Activated CD8-positive, alpha-beta memory T cell treated with anti-CD3 and anti-CD28 coated beads for 1 hour (primary cell): ENCODE measurements at places on chromosomes 6 and 20.

DNA sequence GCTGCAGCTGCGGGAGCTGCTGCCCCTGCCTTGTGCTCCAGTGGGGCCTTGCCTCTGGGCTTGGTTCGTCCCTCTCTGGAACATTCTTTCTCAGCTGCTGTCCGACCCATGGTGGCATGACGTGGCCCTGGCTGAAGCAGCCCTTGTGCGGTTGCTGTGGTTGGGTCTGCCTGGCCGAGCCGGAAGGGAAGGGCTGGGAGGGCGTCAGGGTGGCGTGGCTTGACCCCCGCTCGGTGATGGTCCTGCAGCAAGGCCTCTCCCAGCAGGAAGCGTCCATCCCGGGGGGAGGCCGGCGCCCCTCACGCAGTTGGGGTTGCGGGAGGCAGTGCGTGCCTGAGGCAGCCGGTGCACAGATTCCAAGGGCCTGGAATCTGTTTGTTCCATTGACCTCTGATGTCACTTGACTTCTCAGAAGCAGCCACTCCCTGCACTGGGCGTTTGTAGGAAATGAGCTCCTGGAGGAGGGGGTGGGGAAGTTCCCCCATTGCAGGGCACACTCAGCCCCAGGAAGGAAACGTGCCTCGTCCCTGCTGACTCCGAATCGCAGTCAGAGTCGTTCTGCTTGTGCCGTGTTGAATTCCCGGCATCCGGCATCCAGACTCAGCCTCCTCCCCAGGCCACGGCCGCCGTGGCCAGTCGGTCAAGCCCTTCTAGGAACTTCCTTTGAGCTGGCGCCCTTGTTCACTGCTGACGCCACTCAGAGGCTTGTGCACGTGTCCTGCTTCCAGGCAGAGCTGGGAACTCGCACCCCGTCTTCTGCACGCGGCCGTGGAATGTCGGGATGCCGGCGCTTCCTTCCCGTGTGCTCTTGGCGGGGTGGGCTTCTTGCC lies 9.7 kb upstream of the TNFRSF6B start:
- DNase-seq, result no peak

DNA sequence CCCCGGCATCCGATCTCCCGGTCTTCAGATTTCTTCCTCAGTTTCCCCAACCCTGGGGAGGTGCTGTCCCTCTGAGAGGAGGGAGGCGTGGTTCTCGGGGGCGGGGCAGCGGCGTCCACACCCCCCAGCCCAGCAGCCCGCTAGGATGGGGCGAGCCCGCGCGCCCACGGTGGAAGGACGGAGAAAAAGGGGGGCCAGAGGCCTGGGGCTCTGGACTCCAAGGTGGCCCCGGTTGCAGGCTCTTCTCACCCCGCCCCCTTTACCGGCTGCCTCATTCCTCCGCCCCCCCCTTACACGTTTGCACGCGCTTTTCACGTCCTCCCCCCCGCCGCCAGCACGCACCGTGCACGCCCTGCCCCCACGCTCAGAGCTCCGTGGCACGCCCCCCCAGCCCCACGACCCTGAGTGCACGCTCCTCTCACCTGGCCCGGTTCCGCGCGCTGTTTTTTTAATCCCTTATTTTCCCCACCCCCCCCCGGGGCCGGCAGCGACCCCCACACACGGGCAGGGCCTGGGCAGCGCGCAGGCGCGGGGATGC lies 402 bp downstream of the ZBTB12 start:
- peak; percentile 32 for DNase-seq

DNA sequence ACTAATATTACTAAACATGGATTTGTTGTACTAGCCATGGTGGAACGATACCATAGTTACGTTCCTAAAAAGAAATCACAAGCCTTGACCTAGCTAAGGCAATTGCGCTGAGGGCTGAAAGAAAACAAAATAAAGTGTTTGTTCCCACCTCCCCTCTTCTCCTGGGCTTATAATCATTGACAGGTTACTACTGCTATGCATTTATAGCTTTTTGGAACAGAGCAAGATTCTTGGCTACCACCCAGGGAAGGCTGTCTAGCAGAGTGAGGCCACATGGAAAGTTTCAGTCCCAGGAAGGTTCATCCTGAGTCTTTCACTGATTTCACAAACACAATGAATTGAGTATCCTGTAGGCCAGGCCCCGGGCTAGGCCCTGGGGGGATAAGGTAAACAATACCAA lies 84.6 kb downstream of the TMEM170B start:
- no peak for DNase-seq

- no peak for DNase-seq
These were observed 233.0 kb upstream of the CEP162 start for GRCh38 chr6:84460491-84460890.

- no peak for DNase-seq
These were observed 54.0 kb upstream of the BTN3A2 start for GRCh38 chr6:26311012-26311384.

DNA sequence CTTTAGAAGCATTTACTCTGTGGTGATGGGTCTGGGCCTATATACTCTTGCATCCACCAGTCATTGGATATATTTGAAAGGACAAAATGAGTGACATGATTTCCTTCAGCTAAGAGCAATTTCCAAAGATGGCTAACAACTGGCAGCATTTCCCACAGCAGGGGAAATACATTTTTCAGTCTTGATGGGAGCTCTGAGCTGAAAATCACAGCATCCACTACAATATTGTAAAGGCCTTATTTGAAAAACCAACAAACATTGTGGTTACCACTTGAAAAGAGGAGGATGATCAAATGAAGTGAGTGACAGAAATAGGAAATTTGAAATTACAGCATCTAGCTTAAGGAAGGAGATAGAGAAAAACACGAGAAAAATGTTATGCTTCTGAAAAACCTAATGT lies 705.0 kb upstream of the EPHA7 start:
- DNase-seq, result no peak

- DNase-seq, result no peak
These were observed 46.9 kb downstream of the AK9 start for GRCh38 chr6:109644131-109644530.
